GM03348 (cell line): ENCODE measurements at places on chromosomes 12 and 14.
A peak's percentile ranks its signal among the peaks of the same experiment; 100 is the strongest.

GRCh38 chr14:75849300-75849895 is 132.4 kb downstream of the TGFB3 start:
- no peak for DNase-seq

GRCh38 chr12:1464925-1465324 is 129.5 kb downstream of the FBXL14 start:
- peak; percentile 15 for DNase-seq

GRCh38 chr14:22854963-22855724 is 16.4 kb upstream of the LRP10 start:
- DNase-seq = no peak

DNA sequence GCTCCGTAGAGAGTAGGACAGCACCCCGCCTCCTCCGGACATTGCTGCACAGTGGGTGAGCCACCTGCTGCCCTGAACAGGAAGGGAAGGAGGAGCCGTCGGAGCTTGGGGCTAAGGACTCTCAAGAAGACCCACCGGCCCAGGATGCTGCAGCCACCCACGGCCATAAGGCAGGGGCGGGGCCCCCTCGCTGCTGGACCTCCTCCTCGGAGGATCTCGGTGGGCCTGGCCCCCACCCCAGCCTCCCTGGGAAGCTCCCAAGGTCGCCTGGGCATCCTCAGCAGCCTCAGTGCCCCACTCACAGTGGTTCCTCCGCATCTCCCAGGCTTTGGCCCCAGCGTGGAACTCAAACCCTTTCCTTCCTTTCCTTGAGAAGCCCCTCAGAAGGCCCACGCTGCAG is 68.6 kb upstream of the DIO3 start:
- no peak for DNase-seq

- DNase-seq = no peak
Observed at GRCh38 chr12:71282925-71283324, 125.1 kb upstream of the TSPAN8 start.

DNA sequence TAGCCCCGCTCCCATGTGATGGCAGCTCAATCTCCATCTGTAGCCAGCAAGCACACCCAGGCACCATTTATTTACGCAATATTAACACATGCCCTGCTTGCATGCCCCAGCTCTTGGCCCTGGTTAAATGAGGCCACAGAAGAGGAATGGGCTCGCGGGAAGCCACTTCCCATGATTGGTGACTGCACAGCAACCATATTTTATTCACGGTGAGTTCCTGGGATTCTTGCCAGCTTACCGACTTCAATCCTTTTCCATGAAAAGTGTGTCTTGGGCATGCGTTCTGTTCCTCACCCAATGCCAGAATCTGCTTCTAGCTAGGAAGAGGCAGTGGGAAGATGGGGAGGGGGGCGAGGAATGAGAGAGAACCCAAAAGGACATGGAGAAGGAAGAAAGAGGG is 54.7 kb downstream of the PITPNM2 start:
- no peak for DNase-seq

DNA sequence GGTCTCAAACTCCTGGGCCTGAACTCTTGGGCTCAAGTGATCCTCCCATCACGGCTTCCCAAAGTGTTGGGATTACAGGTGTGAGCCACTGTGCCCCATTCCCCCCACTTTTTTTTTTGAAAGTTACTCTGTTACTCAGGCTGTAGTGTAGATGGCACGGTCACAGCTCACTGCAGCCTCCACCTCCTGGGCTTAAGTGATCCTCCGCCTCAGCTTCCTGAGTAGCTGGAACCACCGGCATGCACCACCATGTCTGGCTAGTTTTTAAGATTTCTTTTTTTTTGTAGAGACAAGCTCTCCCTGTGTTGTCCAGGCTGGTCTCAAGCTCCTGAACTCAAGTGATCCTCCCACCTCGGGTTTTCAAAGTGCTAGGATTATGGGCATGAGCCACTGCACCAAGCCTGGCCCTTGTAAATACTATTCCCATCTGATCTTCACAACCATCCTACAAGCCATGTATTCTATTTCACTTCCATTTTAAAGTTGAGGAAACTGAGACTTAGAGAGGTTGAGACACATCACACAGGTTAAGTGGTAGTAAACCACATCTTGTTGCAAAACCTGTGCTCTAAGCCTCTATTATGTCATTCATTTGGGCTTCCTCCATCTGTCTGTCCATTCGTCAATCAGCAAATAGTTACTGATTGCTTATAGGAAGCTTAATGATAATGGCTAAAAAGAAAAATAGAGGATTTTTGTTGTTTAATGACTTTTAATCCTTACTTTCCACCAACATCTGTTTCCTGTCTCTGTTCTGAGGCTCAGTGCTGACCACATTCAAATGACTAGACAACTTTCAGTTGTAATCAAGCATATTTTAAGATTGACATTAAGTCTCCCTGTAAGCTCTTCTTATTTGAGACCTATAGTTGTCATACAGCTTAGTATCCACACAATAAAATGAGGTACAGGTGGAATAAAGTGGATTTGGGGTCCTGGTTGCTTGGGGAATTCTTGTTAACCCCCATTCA is 9.2 kb downstream of the ASCL4 start:
- DNase-seq = no peak

DNA sequence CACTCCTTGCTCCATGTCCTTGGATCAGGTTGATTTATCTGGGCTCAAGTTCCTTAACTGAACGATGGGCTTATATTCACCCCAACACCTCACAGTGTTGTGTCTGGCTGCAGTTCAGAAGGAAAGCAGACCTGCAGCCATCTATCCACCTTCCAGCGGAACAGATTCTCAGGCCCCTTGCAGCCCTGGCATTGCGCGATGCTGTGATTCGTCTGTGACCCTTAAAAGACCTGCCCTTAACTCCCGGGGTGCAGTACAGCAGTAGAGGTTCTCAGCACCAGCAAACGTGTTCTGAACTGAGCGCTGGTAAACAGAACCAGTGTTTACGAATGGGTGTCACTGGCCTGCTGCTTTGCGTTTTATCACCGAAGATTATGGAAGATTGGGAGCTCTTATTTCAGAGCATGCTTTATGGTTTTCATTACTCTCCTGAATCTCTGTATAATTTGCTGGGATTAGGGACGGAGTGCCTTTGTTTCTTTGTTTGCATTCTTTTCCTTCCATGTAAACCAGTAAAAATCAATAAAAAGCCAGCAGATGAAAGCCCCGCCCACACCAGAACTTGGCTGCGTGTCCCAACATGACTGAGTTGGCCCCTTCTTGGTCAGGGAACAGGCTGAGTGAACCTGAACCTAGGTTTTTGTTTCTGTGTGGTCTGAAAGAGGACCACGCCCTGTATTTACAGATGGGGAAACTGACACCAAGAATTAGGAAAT is 286.7 kb upstream of the CRY1 start:
- DNase-seq = peak; percentile 70

- DNase-seq = no peak
Observed at GRCh38 chr14:32083789-32084188, 6.7 kb downstream of the ARHGAP5 start.

- no peak for DNase-seq
Observed at GRCh38 chr12:122888232-122888752, 7.6 kb downstream of the VPS37B start.

DNA sequence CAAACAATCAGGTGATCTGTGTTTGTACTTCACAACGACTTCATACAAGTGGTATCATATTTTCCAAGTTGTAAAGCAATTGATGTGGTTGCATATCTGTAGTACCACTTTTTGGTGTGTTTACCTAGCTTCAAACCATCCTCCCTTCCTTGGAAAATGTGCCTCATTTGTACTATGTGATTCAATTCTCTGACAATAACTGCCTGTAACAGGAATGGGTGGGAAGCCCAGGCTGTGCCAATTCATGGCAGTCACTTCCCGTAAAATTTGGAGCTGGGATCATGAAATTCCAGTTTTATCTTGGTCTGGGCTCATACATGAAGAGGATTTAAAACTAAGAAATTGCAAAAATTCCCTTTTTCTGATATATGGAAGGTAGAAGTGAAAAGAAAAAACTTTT is 250.1 kb downstream of the DIO2 start:
- DNase-seq = no peak

- DNase-seq = no peak
Observed at GRCh38 chr12:98208816-98209215, 306.6 kb upstream of the TMPO start.

GRCh38 chr12:104109446-104110271 is 28.4 kb downstream of the NFYB start:
- no peak for DNase-seq

- DNase-seq = peak; percentile 59
Observed at GRCh38 chr12:68451261-68452077, 119.3 kb upstream of the MDM1 start.

DNA sequence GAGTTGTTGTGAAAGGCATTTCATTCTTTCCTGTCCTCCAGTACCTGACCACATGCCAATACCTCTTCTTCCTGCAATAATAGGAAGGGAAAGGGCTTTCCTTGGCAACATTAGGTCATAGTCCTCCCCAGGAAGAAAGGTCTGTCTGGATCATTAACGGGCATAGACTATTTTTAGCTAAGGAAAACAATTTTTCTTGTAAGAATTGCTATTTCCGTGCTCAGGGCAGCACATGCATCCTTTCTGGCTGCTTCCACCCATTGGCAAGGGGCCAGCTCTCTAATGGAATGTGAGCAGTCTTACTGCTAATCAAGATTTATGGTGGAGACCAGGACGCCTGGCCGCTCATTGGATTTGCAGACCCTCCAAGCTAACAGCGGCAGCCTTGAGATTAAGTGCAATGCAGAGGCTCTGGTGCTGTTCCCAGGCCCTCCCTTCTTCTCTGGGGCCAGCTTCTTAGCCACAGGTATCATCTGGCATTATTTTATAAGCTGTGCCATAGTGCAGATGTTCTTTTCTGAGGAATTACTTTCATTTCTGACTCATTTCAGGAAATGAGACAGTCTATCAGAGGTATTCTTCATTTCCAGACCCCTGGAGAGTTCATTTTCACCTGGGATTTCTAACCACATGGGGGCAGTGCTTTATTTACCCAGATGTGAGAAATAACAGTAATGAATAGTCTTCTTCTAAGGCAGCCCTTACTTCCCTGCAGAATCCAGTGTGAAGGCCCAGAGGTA is 52.9 kb downstream of the ANO6 start:
- peak; percentile 72 for DNase-seq

- no peak for DNase-seq
Observed at GRCh38 chr12:130828895-130829294, 10.2 kb downstream of the STX2 start.

DNA sequence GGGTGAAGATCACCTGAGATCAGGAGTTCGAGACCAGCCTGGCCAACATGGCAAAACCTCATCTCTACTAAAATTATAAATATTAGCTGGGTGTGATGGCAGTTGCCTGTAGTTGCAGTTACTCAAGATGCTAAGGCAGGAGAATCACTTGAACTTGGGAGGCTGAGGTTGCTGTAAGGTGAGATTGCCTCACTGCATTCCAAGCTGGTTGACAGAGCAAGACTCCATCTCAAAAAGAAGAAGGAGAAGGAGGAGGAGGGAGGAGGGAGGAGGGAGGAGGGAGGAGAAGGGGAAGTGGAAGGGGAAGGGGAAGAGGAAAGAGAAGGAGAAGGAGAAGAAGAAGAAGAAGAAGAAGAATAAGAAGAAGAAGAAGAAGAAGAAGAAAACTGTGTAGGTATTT is 17.0 kb downstream of the RNASE10 start:
- no peak for DNase-seq

DNA sequence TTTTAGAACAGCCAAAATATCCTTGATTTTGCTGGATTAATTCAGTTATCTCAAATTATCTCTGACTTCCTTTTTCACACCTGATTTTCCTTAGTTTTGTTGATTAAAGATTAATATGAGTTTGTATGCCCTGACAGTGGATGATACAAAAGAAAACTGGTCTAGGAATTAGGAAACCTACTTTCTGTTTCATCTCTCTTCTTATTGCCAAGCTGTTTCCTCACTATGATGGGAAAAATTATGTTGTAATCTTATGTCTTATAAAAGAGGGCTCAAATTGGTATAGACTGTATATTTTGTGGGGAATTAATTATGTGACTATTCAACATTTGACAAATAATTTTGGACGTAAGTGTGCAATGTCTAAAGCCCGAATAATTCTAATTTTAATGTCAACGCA is 271.6 kb downstream of the FBXL14 start:
- DNase-seq = no peak

DNA sequence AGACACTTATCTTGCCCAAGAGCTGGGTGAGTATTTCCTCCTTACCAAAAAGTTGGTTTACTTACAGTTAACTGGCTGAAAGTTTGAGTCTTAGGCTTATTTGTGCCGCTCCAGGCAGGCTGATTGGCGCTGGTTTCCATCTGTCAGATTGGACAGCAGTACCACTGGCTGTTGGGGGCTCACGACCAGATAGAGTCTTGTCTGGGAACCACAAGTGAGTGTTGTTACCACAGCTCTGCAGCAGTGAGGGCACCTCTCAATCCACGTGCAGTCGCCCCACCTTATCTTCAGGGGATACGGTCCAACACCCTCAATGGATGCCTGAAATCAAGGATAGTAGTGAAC is 58.9 kb downstream of the DDX51 start:
- DNase-seq = peak; percentile 54

GRCh38 chr12:91272461-91273063 is 89.9 kb upstream of the DCN start:
- DNase-seq = no peak

DNA sequence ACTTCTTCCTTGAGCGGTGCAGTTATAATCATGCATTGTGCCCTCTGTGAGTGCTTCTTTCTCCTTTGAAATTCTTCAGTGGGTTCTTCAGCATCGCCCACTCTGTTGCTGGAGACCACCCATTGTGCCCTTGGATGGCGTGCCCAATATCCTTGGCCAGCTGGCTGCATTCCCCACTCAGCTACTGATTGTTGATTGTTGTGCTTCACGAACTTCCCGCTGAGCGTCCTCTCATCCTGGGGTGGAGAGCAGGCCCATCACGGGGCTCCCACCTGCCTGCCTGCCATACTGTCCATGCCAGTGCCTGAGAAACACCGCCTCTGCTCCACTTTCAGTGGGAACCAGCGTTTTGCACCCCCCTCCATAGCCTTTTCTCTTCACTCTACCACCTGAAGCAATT is 8.6 kb upstream of the SSTR1 start:
- DNase-seq = no peak

- DNase-seq = no peak
Observed at GRCh38 chr14:30297876-30298795, 260.8 kb upstream of the G2E3 start.

- DNase-seq = no peak
Observed at GRCh38 chr12:132142679-132143335, 1.3 kb downstream of the DDX51 start.
